Smooth muscle cell of the coronary artery (primary cell): ENCODE measurements at places on chromosomes 6 and 20. TPM values are rescaled to one million over a fixed set of nuclear protein-coding genes. Genes with fewer than 3 reads are reported as not detected.

GSTA3 gene
- total RNA-seq, result not detected in 2 replicates

TCF15 gene
- 0.12 TPM in 1 of 2 replicates, not detected in the other for total RNA-seq

RAD21L1 gene
- not detected in 2 replicates for total RNA-seq

SYTL3 gene
- total RNA-seq, result 0.82 and 1.4 TPM in 2 replicates

MLN gene
- not detected in 2 replicates for total RNA-seq

CHRNA4 gene
- not detected in 2 replicates for total RNA-seq

GRIK2 gene
- 1.8 and 1.9 TPM in 2 replicates for total RNA-seq

HLA-DMA gene
- total RNA-seq, result 0.82 and 2.9 TPM in 2 replicates

RREB1 gene
- total RNA-seq, result 8.9 and 12.4 TPM in 2 replicates

THBD gene
- 8.9 and 27.5 TPM in 2 replicates for total RNA-seq

RIPOR3 gene
- 1.1 and 23.1 TPM in 2 replicates for total RNA-seq

CRISP2 gene
- total RNA-seq, result not detected in 2 replicates

CCN6 gene
- total RNA-seq, result not detected in 2 replicates

STMND1 gene
- not detected in 2 replicates for total RNA-seq

SLC35F1 gene
- not detected in 2 replicates for total RNA-seq

HLA-DRB5 gene
- not detected in 2 replicates for total RNA-seq

OPRM1 gene
- not detected in 2 replicates for total RNA-seq

MROH8 gene
- 0.35 and 1.1 TPM in 2 replicates for total RNA-seq

MEP1A gene
- total RNA-seq, result not detected in 2 replicates

UNC5CL gene
- under 0.01 and 0.12 TPM in 2 replicates for total RNA-seq

RSPH9 gene
- total RNA-seq, result 0.45 and 0.94 TPM in 2 replicates

ANGPT4 gene
- total RNA-seq, result not detected in 2 replicates

MCHR2 gene
- not detected in 2 replicates for total RNA-seq

DPPA5 gene
- total RNA-seq, result not detected in 2 replicates

MUC21 gene
- total RNA-seq, result not detected in 2 replicates

UST gene
- total RNA-seq, result 16.6 and 18.6 TPM in 2 replicates

PROCR gene
- 77.8 and 106 TPM in 2 replicates for total RNA-seq

SYCP2 gene
- 0.45 and 0.70 TPM in 2 replicates for total RNA-seq
